Mucosa of gallbladder (tissue), 1 donor: ENCODE measurements at places on chromosomes 6 and 20. TPM values are rescaled to one million over a fixed set of nuclear protein-coding genes. Genes with fewer than 3 reads are reported as not detected.

Gene GHRH
- not detected for total RNA-seq

Gene ANKRD66
- total RNA-seq = not detected

Gene TBXT
- total RNA-seq = not detected

Gene RNF39
- 2.5 TPM for total RNA-seq

Gene TREM2
- total RNA-seq = 26.7 TPM
